ENCODE measurements at places on chromosomes 13 and 19.

DNA sequence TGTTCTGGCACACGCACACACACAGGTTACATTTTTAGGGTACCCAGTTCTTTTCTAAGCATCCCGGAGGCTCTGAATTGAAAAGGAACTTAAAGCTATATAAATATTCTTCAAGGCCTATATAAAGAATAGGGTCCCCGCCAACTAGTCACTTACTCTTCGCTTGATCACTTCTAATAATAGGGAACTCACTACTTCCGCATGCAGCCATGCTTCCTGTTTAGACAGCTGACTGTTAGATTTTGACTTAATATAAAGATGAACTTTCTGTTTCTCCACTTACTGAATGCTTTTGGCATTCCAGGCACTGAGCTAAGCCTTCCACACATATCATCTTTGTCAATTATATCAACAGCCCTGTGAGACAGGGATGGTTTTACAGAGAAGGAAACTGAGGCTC lies 259.6 kb downstream of the TSHZ3 start:
- no peak overlapping the region for H3K4me3 ChIP-seq
- no peaks in the 10 kb centered on the region for H3K27me3 ChIP-seq
- no peaks in the 10 kb centered on the region for H3K4me1 ChIP-seq
- H3K36me3 ChIP-seq = no peaks in the 10 kb centered on the region
- H3K27ac ChIP-seq = no peak overlapping the region

- peaks cover 19% of the 10 kb centered on the region for H3K36me3 ChIP-seq
- no peak overlapping the region for H3K4me3 ChIP-seq
- H3K4me1 ChIP-seq = peaks cover 39% of the 10 kb centered on the region
- H3K27me3 ChIP-seq = no peaks in the 10 kb centered on the region
- no peak for DNase-seq
Measured at GRCh38 chr19:47106821-47107201, 6.8 kb downstream of the ZC3H4 start.

DNA sequence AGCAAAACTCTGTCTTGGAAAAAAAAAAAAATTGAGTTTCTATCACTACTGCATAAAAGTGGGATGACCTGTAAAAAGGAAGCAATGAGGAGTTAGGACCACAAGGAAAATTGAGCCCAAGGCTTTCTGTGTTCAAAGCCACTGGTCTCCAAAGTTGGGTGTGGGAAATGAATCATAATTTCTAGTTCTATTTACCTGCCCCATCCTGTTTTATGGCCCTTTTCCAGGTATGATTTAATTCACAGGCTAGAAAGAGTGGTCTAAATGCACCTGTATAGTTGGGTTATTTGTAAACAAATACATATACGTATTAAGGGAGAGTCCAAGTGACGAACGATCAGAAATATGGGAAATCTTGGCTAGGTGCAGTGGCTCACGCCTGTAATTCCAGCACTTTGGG lies 5.9 kb upstream of the DCAF15 start:
- DNase-seq = no peak
- no peak overlapping the region for H3K4me3 ChIP-seq
- no peak overlapping the region for H3K27ac ChIP-seq
- no peaks in the 10 kb centered on the region for H3K27me3 ChIP-seq

- no peaks in the 10 kb centered on the region for H3K27me3 ChIP-seq
- no peaks in the 10 kb centered on the region for H3K36me3 ChIP-seq
- H3K27ac ChIP-seq = no peak overlapping the region
- H3K4me1 ChIP-seq = no peaks in the 10 kb centered on the region
- DNase-seq = no peak
- H3K4me3 ChIP-seq = no peak overlapping the region
Measured at GRCh38 chr13:80177327-80177726, 163.6 kb downstream of the SPRY2 start.

GRCh38 chr19:1808395-1808731 lies 3.7 kb downstream of the ATP8B3 start:
- H3K36me3 ChIP-seq = no peaks in the 10 kb centered on the region
- H3K4me1 ChIP-seq = peaks cover 14% of the 10 kb centered on the region
- peaks cover 9% of the 10 kb centered on the region for H3K27me3 ChIP-seq
- no peak overlapping the region for H3K4me3 ChIP-seq

DNA sequence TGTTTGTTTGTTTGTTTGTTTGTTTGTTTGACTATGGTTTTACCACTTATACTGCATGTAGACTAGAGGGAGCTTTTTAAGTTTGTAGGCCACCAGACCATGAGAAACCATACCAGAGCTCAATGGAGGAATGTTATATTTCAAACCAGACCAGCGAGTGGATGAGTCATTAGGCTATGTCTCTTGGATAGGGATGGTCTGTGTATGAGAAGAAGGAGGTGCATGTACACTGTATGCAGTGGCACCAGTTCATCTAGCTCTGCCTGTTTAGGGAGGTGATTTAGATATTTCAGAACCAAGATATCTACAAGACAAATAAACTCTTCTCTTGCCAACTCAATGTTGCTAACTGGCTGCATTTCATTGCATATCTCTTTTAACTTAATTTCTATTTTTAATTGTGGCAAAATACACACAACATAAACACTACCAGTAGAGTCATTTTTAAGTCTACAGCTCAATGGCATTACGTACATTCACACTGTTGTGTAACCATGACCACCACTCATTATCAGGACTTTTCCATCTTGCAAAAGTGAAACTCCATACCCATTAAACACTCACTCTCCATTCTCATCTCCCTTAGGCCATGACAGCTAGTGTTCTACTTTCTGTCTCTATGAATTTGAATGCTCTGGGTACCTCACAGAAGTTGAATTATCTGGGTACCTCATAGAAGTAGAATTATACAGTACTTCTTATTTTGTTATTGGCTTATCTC lies 29.2 kb downstream of the SYDE1 start:
- H3K27me3 ChIP-seq = no peaks in the 10 kb centered on the region
- H3K4me3 ChIP-seq = no peak overlapping the region
- H3K27ac ChIP-seq = no peak overlapping the region
- no peak for DNase-seq

- no peak overlapping the region for H3K27ac ChIP-seq
- H3K4me1 ChIP-seq = no peaks in the 10 kb centered on the region
- H3K36me3 ChIP-seq = no peaks in the 10 kb centered on the region
- H3K27me3 ChIP-seq = no peaks in the 10 kb centered on the region
Measured at GRCh38 chr13:108368250-108368905, 98.9 kb downstream of the TNFSF13B start.

GRCh38 chr13:43983373-43983772 lies 103.7 kb downstream of the LACC1 start:
- H3K27me3 ChIP-seq = no peaks in the 10 kb centered on the region
- H3K36me3 ChIP-seq = no peaks in the 10 kb centered on the region
- no peak for DNase-seq
- no peaks in the 10 kb centered on the region for H3K4me1 ChIP-seq
- no peak overlapping the region for H3K4me3 ChIP-seq
- no peak overlapping the region for H3K27ac ChIP-seq

DNA sequence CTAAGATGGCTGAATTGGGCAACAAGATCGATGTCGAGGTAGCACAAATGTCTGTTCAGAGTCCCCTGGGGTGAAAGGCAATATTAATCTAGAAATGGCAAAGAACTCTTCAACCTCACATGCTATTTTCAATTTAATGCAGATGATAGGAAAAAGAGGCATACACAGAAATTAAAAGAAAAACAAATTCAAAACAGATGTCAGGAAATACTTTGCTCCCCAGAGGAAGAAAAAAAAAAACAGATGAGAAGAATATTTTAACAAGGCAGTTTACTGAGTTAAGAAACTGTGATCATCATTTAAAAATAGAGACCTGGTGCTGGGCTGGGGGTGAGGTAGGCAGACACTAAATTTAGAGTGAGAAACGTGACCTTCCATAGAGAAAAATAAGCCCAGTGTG lies 421.9 kb upstream of the ARGLU1 start:
- H3K4me3 ChIP-seq = no peak overlapping the region
- H3K27me3 ChIP-seq = no peaks in the 10 kb centered on the region
- DNase-seq = peak; percentile 67
- H3K4me1 ChIP-seq = peaks cover 15% of the 10 kb centered on the region
- no peaks in the 10 kb centered on the region for H3K36me3 ChIP-seq

- peaks cover 3% of the 10 kb centered on the region for H3K27me3 ChIP-seq
- no peaks in the 10 kb centered on the region for H3K4me1 ChIP-seq
- DNase-seq = no peak
- no peak overlapping the region for H3K4me3 ChIP-seq
- no peaks in the 10 kb centered on the region for H3K36me3 ChIP-seq
Measured at GRCh38 chr19:13538601-13539253, 32.4 kb upstream of the CACNA1A start.

DNA sequence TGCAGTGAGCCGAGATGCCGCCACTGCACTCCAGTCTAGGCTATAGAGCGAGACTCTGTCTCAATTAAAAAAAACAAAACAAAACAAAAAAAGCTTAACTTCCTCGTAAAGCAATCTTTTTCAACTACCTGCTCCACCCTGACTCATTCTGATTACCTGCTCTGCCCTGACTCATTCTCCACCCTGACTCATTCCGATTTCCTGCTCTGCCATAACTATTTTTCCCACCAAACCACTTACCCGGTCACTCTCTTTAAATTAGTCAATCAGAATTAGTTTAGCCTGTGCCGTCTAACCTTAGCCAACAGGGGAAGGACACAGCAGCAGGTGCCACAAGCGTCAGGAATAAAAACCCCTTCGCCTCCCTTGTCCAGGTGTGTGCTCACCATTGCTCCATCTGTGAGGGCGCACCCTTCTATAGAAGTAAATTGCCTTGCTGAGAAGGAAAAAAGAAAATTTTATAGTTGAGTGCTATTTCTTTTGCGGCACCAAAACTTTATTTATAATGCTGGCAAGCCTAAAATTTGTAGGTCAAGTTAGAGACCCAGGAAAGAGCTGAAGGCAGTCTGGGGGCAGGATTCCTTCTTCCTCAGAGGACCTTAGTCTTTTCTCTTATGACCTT lies 1.7 kb upstream of the IFT88 start:
- no peaks in the 10 kb centered on the region for H3K27me3 ChIP-seq
- peaks cover 14% of the 10 kb centered on the region for H3K4me1 ChIP-seq
- DNase-seq = no peak

DNA sequence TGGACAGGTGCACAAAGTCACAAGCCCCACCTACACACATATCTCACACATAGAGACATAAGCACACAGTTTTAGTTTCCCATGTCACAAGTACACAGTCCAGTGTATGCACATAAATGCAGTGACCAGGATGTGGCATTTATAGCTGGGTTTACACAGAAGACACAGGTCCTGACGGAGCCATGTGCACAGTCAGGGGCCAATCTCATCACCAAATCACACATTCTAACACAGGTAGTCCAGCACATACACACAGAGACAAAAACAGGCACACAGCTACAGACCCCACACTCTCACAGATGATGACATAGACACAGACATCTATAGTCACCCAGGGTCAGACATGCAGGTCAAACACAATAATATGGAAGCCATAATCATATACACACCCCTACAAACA lies 2.1 kb downstream of the NUMBL start:
- peaks cover 40% of the 10 kb centered on the region for H3K36me3 ChIP-seq
- H3K27me3 ChIP-seq = no peaks in the 10 kb centered on the region
- H3K4me1 ChIP-seq = peaks cover 55% of the 10 kb centered on the region
- H3K27ac ChIP-seq = peak overlapping the region; percentile 93
- H3K4me3 ChIP-seq = peak overlapping the region; percentile 89

GRCh38 chr19:58562122-58563033 lies 4.0 kb upstream of the UBE2M start:
- peak overlapping the region; percentile 29 for H3K27ac ChIP-seq
- peaks cover 6% of the 10 kb centered on the region for H3K36me3 ChIP-seq
- H3K4me1 ChIP-seq = peaks cover 35% of the 10 kb centered on the region

DNA sequence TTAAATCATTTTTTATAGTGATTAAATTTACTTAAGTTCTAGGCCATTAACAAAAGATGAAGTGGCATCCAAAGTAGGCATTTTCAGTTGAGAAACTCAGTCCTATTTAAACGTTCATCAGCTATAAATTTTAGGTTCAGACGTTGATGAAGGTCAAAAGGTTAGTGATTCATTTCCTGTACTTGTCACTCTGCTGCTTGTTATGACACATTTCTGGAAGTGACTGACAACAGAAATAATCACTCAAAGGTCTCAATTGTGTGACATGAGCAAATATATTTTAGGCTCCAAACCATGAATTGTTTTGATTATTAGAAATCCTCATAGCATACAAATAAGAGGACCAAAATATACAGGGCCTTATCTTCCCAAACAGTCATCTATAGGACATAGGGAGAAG lies 10.3 kb upstream of the EDNRB start:
- no peak for DNase-seq
- H3K36me3 ChIP-seq = no peaks in the 10 kb centered on the region
- H3K27ac ChIP-seq = no peak overlapping the region
- no peak overlapping the region for H3K4me3 ChIP-seq
- H3K27me3 ChIP-seq = no peaks in the 10 kb centered on the region

- H3K27me3 ChIP-seq = no peaks in the 10 kb centered on the region
- H3K36me3 ChIP-seq = no peaks in the 10 kb centered on the region
- H3K4me3 ChIP-seq = peak overlapping the region; percentile 6
- peak; percentile 91 for DNase-seq
- peak overlapping the region; percentile 23 for H3K27ac ChIP-seq
- H3K4me1 ChIP-seq = peaks cover 44% of the 10 kb centered on the region
Measured at GRCh38 chr13:44155422-44156293, 218.0 kb upstream of the SERP2 start.

GRCh38 chr13:97878431-97879375 lies 74.8 kb upstream of the IPO5 start:
- no peak for DNase-seq
- H3K27me3 ChIP-seq = peaks cover 2% of the 10 kb centered on the region
- peaks cover 14% of the 10 kb centered on the region for H3K4me1 ChIP-seq
- H3K4me3 ChIP-seq = no peak overlapping the region

DNA sequence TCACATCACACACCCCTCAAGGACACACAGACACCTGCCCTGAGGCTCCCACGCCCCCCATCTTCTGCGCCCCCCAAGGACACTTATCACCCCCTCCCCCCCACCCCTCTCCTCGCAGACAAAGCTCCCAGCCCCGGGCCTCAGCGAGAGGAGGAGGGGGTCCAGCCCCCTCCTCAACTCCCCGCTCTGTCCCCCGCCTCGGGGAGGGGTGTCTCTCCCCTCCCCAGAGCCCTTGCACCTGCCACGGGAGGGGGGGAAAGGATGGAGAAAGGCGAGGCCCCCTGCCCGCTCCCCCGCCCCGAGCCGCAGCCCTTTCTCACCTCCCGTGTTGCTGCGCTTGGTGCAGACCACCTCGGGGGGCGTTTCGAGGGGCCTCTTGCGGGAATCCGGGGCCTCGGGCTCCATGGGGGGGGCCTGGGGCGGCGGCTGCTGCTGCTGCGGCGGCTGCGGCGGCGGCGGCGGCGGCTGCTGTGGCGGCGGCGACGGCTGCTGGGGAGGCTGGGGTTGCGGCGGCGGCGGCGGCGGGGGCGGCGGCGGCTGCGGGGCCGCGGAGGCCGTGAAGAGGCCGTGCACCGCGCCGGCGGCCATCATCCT lies 621 bp downstream of the NOVA2 start:
- H3K27me3 ChIP-seq = peaks cover 65% of the 10 kb centered on the region
- no peak overlapping the region for H3K27ac ChIP-seq
- H3K4me3 ChIP-seq = peak overlapping the region; percentile 27

DNA sequence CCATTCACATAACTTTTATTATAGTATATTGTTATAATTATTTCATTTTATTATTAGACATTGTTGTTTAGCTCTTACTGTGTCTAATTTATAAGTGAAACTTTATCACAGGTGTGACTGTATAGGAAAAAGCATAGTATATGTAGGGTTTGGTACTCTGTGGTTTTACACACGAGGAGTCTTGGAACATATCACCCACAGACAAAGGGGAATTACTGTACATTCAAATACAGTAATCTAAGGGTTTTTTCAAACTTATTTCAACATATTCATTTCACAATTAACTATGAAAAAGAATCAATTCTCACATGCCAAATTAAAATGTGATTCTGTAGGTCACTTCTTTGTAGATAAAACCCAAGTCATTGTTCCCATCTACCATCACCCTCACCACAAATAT lies 46.0 kb downstream of the RBM26 start:
- H3K27ac ChIP-seq = no peak overlapping the region
- H3K27me3 ChIP-seq = no peaks in the 10 kb centered on the region
- no peak for DNase-seq
- no peak overlapping the region for H3K4me3 ChIP-seq
- peaks cover 19% of the 10 kb centered on the region for H3K36me3 ChIP-seq
